ENCODE measurements at places on chromosomes 1 and 21.

GRCh38 chr1:53123453-53124140, 18.8 kb downstream of the SLC1A7 start:
- DNase-seq: no peak

DNA sequence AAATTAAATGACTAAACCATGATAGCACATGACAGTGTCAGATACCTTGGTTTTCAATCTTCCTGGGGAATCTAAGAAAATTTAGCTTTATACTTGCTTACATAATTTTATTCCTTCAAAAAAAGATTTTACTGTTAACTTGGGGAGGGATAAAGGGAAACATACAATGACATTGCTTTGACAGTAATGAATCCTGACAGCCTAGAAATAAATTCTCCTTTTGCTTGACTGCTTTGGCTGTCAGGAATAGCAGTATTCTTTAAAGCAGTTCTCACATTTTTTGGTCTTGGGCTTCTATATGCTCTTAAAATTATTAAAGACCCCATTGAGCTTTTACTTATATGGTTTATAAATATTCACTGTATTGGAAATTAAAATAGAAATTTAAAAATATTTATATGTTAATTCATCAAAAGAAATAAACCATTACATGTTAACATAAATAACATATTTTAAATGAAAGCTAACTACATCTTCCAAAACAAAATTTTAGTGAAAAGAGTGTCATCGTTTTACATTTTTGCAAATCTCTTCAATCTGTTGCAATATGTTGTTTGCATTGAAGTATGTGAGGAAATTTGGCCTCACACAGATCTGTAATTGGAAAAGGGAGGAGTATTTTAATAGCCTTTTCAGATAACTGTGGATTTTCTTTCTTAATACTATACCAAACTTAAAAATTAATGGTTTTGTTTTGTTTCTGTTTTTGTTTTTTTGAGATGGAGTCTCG, 16.1 kb downstream of the EPHX4 start:
- DNase-seq: no peak

- no peak for DNase-seq
Measured at GRCh38 chr1:59927213-59927612, 640 bp upstream of the CYP2J2 start.

GRCh38 chr1:236002025-236002390, 62.9 kb downstream of the NID1 start:
- no peak for DNase-seq

- no peak for DNase-seq
Measured at GRCh38 chr1:40956407-40956806, 23.1 kb upstream of the CTPS1 start.

DNA sequence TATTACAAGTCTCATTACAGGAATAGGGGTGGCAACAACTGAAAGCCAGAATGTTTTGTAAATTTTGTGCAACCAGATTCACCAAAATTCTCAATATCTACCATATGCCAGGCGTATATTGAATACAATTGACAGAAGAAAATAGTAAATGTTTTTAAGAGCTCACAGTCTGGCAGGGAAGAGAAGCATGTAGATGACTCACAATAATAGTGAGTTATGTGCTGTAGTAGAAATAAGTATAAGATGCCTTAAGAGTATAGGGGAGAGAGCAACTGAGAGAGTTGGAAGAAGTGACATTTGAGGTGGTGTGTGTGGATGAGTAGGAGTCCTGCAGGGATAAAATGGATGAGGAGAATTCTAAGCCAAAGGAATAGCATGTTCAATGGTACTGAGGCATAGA, 170.5 kb upstream of the FGGY start:
- no peak for DNase-seq

- no peak for DNase-seq
Measured at GRCh38 chr1:233085566-233085965, 135.2 kb downstream of the NTPCR start.

DNA sequence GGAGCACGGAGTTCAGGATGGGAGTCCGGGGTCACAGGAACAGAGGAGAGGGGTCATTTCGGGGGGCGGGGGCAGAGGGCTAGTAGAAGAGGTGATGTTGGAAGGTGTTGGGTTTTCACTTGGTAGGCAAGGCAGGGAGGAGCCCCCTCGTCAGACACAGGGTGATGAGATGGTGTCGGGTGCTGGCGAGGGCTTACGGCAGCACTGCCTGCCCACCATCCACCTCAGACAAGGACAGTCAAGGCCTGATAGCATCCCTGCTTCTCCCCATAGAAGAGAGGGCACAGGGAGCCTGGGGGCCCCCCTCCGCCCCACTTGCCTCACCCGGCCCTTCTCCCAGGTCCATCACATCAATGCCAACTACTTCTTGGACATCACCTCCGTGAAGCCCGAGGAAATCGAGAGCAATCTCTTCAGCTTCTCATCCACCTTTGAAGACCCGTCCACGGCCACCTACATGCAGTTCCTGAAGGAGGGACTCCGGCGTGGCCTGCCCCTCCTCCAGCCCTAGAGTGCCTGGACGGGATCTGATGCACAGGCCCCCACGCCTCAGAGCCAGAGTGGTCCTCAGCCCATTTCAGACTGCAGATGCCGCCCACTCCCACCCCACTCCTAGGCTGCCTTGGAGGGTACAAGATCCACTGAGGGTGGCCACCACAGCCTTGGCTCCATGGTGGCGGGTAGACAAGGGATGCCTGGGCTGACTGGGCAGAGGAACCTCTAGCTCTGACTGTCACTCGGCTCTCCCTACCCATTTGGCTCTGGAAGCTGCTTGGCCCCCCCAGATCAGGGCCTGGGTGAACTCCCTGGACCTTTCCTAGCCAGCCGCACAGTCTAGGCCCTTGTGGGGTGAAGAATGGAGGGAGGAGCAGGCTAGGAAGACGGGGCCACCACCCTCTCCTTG, 4.3 kb upstream of the MTFR1L start:
- no peak for DNase-seq

- DNase-seq: no peak
Measured at GRCh38 chr1:208201229-208201628, 43.0 kb downstream of the PLXNA2 start.

- no peak for DNase-seq
Measured at GRCh38 chr1:216532251-216532798, 109.1 kb upstream of the USH2A start.

GRCh38 chr1:63946866-63947491, 173.2 kb downstream of the ROR1 start:
- no peak for DNase-seq

DNA sequence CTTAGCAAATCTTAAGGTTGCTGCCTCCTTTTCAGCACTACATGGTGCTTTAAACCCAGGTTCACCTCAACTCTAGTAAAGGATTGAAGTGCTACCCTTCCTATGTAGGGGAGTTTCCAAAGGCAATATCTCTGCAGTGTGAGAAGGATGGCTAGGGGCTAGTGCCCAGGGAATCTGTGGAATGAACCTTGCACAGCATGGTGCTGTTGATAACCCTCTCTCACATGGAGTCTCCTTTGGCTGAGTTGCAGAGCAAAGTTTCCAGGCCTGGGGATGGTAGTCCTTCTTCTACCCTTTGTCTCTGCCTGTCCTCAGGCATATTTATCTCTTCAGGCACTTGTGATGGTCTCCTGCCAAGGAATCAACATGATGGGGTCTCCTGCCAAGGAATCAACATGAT, 59.4 kb downstream of the AXDND1 start:
- DNase-seq: no peak

DNA sequence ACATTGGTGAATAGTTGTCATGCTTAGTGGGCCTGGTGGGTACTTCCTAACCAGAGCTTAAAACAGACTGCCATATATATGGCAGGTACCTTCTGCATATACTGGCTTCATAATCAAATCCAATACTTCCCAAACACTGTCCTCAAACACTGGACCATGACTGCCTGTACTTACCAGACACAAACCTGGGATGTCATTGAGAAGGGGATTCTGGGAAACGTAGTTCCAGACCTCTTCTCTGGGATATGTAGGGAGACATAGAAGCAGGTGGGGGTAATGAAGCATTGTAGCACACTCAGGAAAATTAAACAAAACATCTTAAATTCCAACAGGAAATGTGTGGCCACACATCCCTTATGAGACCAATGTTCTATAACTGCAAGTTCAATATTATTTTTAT, 76.5 kb upstream of the ADAMTS5 start:
- no peak for DNase-seq

DNA sequence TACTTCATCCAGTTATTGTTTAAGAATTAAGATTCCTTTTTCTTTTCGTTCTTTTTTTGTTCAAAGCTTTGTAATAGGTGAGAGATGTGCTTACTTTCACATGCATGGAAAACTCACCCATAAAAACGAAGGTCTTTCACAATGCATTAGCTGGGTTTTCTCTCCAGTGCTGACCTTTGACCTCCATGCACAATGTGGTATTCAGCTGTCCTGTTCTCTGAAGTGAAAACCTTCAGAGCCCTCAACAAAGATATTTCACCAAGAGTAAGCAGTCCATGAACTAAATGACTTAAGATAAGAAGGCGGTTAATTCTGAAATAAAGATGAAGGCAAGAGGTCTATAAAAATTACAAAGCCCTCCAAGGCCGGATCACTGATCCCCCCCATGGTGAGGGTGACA, 77.1 kb upstream of the IPO9 start:
- no peak for DNase-seq

- no peak for DNase-seq
Measured at GRCh38 chr21:34669149-34669879, 520 bp downstream of the CLIC6 start.

- DNase-seq: no peak
Measured at GRCh38 chr1:226029093-226029496, 30.0 kb upstream of the SDE2 start.

GRCh38 chr1:76267631-76268030, 193.1 kb downstream of the ST6GALNAC3 start:
- no peak for DNase-seq

- DNase-seq: no peak
Measured at GRCh38 chr1:176961678-176962077, 202.8 kb downstream of the ASTN1 start.

GRCh38 chr1:21614419-21615115, 54.6 kb downstream of the RAP1GAP start:
- no peak for DNase-seq

DNA sequence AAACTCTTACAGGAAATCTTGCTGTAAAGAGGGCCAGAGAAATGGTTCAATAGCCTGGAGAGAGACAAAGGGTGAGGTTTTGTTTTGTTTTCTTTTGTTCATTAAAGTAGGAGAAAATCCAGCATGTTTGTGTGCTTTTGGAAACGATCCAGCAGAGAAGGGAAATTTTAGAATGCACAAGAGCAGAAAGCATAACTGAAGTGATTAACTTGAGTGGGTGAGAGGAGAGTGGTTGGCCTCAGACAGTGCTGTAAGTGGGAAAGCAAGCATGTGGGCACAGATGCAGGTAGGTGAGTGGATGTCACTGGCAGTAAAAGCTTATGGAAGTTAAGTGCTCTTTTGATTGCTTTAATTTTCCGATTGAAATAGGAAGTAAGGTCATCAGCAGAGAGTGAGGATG, 50.2 kb downstream of the EEIG2 start:
- DNase-seq: no peak

GRCh38 chr1:10785728-10786638, 10.5 kb downstream of the CASZ1 start:
- DNase-seq: no peak

DNA sequence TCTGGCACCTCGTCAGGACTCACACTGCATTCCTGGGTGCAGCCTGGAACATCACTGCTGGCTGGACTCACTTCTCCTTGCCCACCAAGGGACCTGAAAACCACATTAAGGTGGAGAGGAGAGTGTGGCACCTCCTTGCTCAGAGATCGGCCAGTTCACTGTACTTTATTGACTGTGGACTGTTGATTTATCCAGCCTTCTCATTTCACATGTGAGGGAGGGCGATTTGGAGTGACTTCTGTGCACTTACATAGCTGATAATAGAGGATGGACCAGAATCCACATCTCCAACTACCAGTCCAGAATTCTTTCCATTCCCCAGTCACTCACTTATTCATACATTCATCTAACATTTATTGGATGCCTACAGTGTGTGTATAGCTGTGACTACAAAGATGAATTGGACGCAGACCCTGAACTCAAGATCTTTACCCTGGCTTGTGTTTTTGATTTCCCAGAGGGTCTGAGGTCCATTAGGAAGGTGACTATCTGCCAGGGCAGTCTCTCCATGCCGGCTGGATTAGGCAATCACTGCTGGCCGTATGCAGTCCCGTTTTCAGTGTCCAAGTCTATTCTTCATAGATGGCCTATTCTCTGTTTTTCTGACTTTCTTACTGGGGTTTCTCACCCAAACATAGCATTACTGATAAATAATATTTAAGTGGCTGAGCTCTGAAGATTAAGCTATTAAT, 233.5 kb upstream of the SGIP1 start:
- DNase-seq: no peak

- DNase-seq: no peak
Measured at GRCh38 chr1:209710093-209710492, 5.4 kb downstream of the HSD11B1 start.

GRCh38 chr1:6260961-6261614, at the start of gene GPR153:
Gene GPR153, minus strand, starts transcription at chr1:6261098. Its CDS starts 6,193 bp downstream, at chr1:6254905.
- no peak for DNase-seq

DNA sequence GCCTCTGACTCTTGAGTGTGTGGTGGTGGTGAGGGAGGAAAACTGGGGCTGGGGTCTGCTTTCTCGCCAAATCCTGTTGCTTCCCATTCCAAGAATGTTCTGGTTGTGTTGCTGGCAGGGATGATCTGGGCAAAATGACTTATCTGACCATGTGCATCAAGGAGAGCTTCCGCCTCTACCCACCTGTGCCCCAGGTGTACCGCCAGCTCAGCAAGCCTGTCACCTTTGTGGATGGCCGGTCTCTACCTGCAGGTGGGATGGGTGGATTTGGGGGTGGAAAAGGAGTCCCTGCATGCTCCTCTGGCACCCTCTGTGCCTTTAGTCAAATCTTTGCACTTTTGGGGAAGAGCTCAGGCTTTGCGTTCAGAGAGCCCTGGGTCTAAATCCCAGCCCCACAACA, 18.1 kb downstream of the CYP4B1 start:
- DNase-seq: no peak

GRCh38 chr1:216173376-216173995, 249.8 kb downstream of the USH2A start:
- no peak for DNase-seq

DNA sequence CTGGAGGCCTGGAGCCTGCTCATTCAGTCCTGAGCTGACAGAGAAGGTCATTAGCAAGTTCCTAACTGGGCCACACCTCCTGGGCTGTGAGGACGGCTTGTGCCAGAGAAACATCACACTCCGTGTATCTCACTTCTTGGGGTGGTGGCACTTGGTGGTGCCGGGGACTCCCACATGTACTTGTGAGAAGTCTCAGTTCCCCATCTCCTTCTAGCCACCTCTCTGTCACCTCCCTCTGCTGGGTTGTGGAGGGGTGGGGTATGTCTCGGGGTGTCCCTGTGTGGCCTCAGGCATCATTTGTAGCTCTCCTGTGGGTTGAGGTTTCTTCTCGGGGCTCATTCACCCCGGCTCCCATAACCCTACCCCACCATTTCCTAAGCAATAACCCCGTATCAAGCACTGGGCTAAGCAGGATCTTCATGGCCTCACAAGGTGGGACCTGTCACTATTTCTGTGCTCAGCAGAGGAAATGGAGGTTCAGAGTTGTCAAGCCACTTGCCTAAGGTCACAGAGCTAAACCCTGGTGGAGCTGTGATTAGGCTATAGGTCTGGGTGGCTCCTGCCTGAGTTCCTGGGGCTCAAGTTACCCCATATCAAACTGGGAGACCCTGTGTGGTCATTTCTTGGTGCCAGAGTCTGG, 62.5 kb downstream of the UBIAD1 start:
- no peak for DNase-seq
